Transverse colon (tissue), 4 donors: ENCODE measurements at places on chromosomes 13 and 19.

- no peak for DNase-seq
These were observed 44.7 kb downstream of the TDRD3 start for GRCh38 chr13:60441761-60442160.

GRCh38 chr13:28735481-28736029 lies 16.8 kb upstream of the SLC46A3 start:
- DNase-seq: no peak

GRCh38 chr19:30442674-30443073 lies 70.5 kb downstream of the ZNF536 start:
- no peak for DNase-seq

DNA sequence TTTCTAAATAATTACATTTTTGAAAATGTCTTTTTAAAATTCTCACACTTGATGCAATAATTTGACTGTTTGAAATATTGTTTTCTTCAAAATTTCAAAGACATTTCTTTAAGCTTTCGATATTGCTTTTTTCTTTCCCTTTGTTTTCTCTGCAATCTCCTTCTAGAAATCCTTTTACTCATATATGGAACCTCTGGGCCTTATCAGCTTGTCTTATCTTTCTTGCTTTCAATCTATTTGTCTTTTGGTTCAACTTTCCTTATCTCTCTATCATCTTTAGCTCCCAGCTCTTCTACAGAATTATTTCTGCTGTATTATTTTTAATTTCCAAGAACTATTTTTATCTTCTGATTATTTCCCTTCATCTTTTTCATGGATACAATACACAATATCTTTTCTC lies 80.7 kb upstream of the DIAPH3 start:
- DNase-seq: no peak

DNA sequence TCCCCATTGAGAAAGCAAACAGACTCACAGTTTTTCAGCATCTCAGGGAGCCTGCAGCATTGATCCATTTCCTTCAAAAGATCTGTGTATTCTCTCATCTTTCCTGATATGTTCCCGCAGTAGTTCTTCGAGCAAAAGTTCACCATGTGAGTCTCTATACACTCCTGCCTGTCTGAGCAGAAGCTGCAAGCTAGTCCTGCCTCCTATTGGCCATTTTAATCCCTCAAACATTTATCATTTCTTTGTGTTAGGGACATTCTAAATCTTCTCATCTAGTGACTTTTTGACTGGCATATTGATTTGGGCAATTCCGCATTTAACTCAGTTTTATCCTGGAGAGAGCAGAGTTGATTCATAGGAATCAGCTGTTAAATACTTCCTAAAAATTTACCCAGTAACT lies 660.4 kb upstream of the KLF12 start:
- no peak for DNase-seq

- DNase-seq: peak; percentile 55
These were observed 713 bp downstream of the KRI1 start for GRCh38 chr19:10565028-10565566.

DNA sequence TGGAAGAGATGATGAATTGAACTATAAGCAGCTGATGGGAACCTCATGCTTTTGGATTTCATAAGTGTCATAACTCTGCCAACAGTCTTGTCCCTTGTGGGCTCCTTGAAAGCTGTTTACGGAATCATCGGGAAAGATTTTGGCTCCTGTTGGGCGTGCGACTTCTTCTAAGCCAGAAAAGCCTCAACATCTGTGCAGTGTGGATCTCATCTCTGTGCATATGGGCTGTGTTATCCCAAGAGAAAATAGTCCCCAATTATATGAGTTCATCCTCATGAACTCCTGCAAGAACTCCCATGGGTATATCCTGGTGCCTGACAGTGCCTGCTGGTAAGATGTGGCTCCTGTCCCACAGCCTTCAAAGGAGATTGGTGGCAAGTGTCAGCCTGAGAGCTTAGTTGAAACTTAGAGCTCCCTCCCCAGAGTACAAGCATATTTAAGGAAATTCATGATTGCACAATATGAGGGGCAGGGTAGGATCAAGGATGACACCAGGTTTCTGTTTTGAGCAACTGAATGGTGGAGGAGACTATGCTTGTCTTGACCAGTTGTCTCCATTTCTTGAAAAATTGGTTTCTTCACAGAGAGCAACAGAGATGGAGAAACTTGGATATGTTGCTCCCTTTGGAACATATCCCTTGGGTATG lies 243.5 kb downstream of the ITGBL1 start:
- DNase-seq: no peak

DNA sequence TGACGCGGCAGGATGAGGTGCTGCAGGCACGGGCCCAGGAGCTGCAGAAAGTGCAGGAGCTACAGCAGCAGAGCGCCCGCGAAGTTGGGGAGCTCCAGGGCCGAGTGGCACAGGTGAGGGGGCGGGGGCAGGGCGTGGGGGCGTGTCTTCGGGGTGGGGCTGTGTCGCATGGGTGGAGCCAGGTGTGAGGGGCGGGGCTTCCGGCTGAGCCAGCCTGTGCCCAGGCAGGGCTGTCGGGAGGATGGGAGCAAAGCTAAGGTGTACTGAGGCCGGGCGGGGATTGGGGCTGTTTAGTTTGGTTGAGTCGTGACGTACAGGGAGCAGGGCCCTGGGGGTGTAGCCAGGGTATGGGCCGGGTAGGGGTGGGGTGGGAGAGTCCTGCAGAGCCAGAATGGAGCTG lies 62.3 kb downstream of the KCNC3 start:
- DNase-seq: peak; percentile 46

GRCh38 chr13:110648146-110648819 lies 32.9 kb downstream of the NAXD start:
- no peak for DNase-seq

- no peak for DNase-seq
These were observed 93.4 kb downstream of the ABCC4 start for GRCh38 chr13:95207769-95208366.

- no peak for DNase-seq
These were observed 27.4 kb upstream of the SCEL start for GRCh38 chr13:77507931-77508776.

GRCh38 chr19:39104186-39104596 lies 20.0 kb downstream of the ACP7 start:
- DNase-seq: no peak

GRCh38 chr13:52104624-52105023 lies 24.2 kb downstream of the NEK5 start:
- no peak for DNase-seq

DNA sequence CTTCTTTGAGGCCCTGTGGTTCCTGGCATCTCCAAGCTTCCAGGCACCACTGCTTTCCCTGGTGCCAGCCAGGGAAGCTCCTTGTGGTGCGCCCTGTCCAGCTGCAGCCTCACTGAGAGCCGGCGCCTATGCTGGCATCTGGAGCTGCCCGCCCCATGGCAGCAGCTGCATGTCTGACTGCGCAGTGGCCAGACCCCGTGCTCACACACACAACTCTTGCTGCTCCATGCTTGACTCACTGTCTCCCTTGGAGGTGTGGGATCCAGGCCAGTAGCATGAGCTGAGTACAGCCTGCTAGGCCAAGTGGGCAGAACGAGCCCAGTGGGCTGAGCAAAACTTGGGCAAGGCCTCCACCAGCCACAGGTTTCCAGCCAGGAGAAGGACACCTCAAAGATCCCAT lies 11.5 kb upstream of the SUPT20H start:
- DNase-seq: no peak

DNA sequence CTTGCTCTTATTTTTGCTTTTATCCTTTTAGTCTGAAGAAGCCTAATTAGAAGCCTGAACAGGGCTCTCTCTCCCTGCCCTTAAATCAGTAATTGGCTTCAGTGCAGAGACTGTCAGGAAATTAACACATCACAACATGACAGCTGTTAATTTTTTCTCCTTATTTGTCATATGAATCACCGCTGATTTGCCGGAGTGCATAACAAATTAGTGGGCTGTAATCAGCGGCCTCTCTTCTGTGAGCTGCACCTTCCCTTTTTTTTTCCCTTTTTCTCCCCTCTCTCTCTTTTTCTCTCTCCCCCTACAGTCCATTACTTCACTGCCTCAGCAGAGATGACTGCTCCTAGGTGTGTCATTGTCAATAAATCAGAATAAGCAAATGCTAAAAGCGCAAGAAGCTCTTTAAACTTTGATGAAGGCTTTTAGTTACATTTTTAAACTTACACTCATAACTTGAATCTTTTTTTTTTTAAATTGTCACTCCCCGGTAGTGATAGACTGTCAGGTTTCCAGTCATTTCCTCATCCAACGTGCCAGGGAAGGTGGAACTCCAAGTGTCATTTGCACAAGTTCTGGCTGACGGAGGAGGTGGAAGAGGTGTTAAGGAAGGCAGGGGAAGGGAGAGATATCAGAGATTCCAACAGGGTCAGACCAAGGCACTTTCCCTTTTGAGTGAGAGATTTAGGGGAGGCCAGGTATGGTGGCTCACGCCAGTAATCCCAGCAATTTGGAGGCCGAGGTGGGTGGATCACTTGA lies 197.1 kb upstream of the TSHZ3 start:
- no peak for DNase-seq

DNA sequence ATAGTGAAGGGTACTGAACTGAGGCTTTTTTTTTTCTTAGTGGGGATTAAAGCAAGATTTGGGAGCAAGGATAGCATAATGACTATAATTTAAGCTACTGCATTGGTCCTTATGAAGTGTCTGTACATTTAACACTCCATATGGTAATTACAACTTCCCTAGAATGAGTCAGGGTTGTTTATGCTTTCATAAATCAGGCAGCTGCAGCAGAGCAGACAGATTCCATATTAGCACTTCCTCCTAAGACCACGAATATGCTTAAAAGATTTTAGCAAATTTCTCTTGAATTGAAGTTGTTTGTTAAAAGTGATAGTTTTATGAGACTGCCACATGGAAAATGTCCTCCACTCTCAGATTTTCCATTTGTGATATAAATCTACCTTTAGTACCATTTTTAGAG lies 401.1 kb upstream of the SPRY2 start:
- DNase-seq: no peak

DNA sequence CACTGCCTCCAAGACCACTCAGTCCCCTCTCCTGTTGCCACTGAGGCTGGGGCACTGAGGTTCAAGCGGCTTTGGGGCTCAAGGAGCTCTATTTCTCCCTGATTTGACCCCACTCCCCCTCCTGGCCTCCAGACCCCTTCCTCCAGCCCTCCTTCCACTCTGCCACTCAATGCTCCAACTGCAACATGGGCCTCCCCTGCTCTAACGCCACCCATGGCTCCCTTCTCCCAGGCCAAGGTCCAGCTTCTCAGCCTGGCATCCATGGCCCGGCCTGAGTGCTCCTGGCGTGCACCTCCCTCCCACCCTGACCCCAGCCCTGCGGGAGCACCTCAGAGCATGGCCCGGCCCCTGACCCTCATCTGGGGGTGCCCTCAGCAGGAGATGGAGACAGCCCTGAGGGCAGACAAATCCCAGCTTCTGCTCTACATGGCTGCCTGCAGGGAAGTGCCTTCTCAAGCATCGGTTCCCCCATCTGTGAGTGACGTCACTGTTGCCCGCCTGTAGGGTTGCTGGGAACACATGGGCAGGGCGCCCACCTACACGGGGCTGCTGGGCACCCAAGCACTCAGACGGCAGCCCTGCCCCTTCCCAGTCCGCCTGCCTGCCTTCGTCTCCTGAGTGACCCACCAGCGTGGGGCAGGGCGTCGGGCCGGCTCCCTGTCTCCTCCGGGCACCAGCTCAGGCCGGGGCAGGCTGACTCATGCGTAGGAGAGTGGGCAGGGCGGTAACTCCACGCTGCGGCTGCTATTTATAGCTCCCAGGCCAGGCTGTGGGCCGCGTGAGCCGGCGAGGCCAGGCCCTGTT lies 1.6 kb upstream of the DIRAS1 start:
- peak; percentile 35 for DNase-seq

DNA sequence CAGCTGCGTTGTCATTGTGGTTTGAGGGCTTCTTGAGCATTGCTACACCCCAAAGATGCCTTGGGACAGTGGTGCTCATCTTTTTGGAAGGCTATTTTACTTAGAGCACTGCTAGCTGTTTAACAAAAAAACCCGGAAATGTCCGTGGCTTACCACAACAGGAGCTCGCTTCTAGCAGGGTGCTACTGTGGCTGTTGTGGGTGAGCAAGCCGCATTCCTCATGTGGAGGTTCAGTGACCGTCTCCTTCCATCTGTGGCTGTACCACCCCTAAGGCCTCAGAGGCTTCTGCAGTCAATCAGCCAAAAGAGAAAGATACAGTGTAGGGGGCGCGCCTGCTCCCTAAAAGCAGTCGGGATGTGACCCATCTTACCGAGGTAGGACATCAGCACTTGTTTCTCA lies 1004.2 kb downstream of the UQCRFS1 start:
- DNase-seq: no peak

GRCh38 chr13:82294226-82294625 lies 1588.0 kb downstream of the SLITRK1 start:
- DNase-seq: no peak

GRCh38 chr13:112688560-112689302 lies 1.1 kb upstream of the ATP11A start:
- DNase-seq: peak; percentile 29

DNA sequence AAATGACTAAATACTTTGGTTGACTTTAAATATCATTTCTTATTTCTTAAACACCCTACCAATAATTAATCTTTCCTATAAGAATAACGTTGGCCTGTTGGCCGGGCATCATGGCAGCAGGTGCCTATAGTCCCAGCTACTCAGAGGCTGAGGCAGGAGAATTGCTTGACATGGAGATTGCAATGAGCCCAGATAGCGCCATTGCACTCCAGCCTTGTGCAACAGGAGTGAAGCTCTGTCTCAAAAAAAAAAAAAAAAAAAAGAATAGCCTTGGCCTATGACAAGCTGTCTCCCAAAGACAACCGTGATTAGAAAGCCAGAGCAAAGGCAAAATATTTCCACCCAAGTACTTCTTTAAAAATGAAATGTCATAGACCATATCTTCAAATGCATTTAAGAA lies 24.5 kb upstream of the KCTD4 start:
- no peak for DNase-seq

DNA sequence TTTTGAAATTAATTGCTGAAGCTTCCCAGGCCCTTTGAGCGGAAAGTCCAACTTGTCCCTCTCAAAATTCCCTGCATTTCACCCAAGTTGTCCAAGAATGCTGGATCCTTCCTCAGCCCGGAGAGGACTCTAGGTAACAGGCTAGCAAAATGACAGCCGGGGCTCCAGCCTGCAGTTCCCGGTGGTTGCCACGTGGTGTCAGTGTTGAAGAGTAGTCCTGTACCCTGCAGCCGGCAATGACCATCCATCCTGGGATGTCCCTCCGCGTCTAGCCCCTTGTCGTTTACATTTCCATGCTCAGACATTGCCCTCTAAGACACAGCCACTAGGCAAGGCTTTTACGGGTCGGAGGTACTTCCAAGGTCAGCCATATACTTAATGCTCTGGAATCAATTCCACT lies 31.4 kb upstream of the MTIF3 start:
- peak; percentile 51 for DNase-seq

DNA sequence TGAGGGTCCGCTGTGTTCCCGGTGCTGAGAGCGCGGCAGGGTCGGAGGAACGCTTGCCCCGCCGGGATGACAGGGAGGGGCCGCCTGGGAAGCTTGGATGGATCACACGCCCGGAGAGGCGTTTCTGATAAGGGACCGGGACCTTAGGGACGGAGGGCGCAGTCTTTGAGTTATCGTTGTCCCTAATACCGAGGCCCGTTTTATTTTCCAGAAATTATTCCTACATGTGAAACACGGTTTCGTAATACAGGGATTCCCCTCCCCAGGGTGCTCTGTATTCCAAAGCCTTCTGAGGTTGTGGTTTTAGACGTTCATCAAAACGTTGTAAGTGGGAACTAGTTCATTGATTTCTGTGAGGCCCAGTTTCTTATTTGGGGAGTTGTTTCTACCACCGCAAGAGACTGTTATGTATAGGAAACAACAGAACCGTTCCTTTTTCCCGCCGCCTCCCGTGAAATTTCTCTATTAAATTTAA lies 752 bp downstream of the PDCD5 start:
- peak; percentile 38 for DNase-seq
